Left colon (tissue), 2 donors: ENCODE measurements at places on chromosomes 11 and 22. TPM values are rescaled to one million over a fixed set of nuclear protein-coding genes. Genes with fewer than 3 reads are reported as not detected.

Gene SLC1A2
- total RNA-seq, result 0.43 TPM

Gene TMPRSS13
- 0.46 TPM for total RNA-seq

Gene RFPL3
- total RNA-seq, result not detected

Gene TECTA
- 0.14 TPM for total RNA-seq
